ENCODE measurements at places on chromosomes 11 and 22.

GRCh38 chr11:86660088-86660487 is 12.3 kb downstream of the ME3 start:
- DNase-seq, result no peak

DNA sequence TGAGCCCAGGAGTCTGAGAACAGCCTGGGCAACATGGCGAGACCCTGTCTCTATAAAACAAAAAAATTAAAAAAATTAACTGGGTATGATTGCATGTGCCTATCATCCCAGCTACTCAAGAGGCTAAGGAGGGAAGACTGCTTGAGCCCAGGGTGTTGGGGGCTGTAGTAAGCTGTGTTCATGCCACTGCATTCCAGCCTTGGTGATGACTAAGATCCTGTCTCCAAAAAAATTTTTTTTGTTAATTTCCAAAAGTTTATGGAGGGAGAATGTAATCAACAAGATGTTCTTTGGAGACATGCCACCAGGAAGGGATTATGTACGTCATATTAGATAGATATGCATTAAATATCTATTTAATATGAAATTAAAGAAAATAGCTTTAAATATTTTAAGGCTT is 267.5 kb downstream of the SBF2 start:
- no peak for DNase-seq

DNA sequence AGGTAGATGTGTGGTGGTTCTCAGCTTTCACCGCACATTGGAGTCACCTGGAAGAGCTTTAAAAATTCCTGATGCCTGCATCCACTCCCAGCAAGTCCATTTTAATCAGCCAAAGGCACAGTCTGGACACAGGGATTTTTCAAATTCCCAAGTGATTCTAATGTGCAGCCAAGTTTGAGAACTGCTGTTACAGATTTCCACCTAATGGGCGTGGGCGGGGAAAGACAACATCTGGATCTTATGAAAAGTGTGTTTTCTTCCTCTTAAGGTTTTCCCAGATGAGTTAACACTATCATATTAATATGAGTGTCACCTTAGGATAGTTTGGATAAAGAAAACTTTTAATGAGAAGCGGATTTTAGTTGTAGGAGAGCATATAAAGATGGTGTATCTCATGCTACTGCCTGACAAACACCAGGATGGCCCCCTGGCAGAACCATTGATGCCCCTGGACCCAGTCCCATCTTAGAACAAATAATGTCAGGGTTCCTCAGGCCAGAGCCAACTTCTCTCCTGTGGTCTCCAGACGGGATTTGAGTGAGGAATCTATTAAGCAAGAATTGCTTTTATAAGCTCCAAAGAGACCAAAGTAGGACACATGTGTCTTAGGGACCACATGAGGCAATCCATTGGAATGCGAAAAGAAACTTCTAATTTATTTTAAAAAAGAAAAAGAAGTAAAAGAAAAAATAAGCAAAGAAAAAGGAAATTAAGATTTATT is 31.9 kb downstream of the POU2AF1 start:
- DNase-seq, result no peak

DNA sequence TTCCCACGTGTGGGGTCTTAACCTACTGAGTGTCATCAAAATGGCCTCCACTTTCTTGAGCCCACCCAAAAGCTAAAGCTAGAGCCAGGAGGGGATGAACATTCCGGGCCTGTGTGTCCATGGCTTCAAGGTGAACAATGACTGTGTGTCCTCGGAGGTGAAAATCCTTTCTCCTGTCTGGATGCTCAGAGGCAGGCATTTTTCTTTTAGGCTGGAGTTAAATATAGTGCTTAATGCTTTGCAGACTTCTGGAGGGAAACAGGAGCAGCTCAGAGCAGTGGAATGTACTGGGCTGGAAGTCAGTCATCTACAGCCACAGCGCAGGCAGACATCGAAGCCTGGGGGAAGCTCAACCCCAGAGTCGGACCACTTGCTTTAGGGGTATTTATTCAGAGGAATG is 68.6 kb upstream of the TMEM45B start:
- no peak for DNase-seq

- no peak for DNase-seq
These were observed 18.6 kb downstream of the CREB3L1 start for GRCh38 chr11:46296059-46296527.

- DNase-seq, result no peak
These were observed 21.1 kb downstream of the RFPL3 start for GRCh38 chr22:32378707-32379272.

GRCh38 chr11:67055812-67056211 is 835 bp upstream of the RHOD start:
- no peak for DNase-seq

DNA sequence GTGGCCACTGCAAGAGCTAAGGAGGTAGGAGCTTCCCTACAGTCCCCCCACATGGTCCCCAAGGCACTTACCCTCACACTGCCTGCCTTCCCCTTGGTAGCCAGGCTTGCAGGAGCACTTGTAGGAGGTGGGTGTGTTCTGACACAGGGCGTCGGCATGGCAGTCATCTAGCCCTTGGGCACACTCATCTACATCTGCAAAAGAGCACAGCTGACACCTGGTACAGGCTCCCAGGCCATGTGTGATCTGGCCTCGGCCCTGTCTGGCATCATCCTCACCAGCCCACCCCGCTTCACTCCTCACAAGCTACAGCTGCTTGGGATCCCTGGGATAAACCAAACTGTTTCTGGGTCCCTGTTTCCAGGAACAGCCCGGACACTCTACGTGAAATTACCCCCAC is 1.8 kb downstream of the SCUBE2 start:
- DNase-seq, result no peak

GRCh38 chr11:19712281-19713195 is at the start of gene NAV2:
TSS of gene NAV2 (plus strand) at chr11:19712837. CDS start at chr11:19713696, 859 bp downstream.
- DNase-seq, result peak; percentile 89

GRCh38 chr11:73191151-73191550 is 26.9 kb upstream of the P2RY2 start:
- no peak for DNase-seq

- DNase-seq, result no peak
These were observed 100.7 kb downstream of the NAV2 start for GRCh38 chr11:19813158-19813879.

Measured in NCI-H774 (cell line).